ENCODE measurements at places on chromosomes 6 and 20. TPM values are rescaled to one million over a fixed set of nuclear protein-coding genes. Genes with fewer than 3 reads are reported as not detected.

COL20A1 gene
- not detected for total RNA-seq

FNDC11 gene
- not detected for total RNA-seq

KIF6 gene
- total RNA-seq = not detected

MRAP2 gene
- total RNA-seq = 4.2 TPM

ZMYND8 gene
- total RNA-seq = 91.1 TPM

LHFPL5 gene
- not detected for total RNA-seq

ZCCHC3 gene
- total RNA-seq = 13.8 TPM

- H3K27me3 ChIP-seq = no peaks in the 10 kb centered on the region
- no peak overlapping the region for H3K4me3 ChIP-seq
- DNase-seq = no peak
These were observed 131.0 kb upstream of the PHACTR1 start for GRCh38 chr6:12585497-12585958.

DNA sequence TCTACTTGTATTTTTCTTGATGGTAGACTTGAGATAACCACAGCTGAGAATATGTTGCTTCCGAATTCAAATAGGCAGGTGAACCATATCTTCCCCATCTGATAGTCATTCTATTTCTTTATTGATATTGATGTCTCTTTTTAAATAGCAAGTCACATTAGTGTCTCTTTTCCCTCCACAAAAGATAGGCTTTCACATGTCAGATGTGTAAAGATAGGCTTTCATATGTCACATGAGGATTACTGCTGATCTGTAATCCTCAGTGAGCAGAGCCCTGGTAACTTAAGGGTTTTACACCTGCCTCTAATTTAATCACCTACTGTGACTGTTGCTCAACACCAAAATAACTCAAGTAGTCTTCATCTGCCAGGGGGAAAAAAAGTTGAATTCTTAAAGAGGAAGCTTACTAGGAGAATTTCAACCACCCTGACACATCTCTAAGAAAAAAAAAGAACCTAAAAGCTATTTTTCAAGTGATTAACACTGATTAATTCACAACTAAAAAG is 45.3 kb upstream of the TRDN start:
- H3K36me3 ChIP-seq = no peaks in the 10 kb centered on the region
- no peaks in the 10 kb centered on the region for H3K4me1 ChIP-seq
- H3K4me3 ChIP-seq = no peak overlapping the region
- DNase-seq = no peak

GRCh38 chr6:118186672-118187567 is 279.9 kb downstream of the SLC35F1 start:
- H3K36me3 ChIP-seq = no peaks in the 10 kb centered on the region
- H3K27me3 ChIP-seq = no peaks in the 10 kb centered on the region
- H3K4me3 ChIP-seq = no peak overlapping the region
- no peak for DNase-seq

DNA sequence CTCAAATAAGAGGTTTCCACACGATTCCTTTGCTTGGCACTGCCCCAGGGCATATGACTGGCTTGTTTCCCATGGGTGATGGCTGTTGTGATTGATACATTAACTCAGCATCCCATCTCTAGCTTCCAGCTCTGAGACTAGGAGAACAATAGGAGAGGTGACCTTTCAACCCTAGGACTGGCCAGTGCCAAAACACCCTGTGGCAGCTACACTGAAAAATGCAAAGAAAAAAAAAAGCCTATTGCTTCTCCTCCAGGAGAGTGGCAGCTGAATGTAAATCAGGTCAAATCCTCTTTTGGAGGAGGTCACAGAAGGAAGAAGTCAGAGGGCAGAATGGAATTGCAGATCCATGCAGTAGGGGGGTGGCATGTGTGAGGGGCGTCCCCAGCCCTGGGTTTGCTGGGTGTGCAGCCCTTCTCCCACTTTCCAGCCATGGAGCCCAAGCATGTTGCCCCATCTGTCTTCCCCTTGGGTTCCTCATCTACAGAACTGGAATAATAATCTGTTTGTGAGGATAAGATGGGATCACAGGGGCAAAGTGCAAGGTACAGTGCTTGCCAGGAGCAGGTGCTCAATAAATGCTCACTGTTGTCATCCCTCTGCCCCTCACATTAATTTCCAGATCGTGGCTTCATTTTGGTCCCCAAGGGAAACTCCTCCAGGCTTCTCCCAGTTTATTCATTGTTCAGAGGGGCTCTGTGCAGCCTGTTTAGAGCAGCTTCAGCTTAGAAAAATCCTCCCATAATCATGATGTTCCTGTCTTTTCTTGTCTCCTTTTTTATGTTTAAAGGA is 245.0 kb upstream of the RIN2 start:
- no peak overlapping the region for H3K4me3 ChIP-seq
- H3K27me3 ChIP-seq = no peaks in the 10 kb centered on the region
- no peak for DNase-seq
- no peaks in the 10 kb centered on the region for H3K36me3 ChIP-seq

DNA sequence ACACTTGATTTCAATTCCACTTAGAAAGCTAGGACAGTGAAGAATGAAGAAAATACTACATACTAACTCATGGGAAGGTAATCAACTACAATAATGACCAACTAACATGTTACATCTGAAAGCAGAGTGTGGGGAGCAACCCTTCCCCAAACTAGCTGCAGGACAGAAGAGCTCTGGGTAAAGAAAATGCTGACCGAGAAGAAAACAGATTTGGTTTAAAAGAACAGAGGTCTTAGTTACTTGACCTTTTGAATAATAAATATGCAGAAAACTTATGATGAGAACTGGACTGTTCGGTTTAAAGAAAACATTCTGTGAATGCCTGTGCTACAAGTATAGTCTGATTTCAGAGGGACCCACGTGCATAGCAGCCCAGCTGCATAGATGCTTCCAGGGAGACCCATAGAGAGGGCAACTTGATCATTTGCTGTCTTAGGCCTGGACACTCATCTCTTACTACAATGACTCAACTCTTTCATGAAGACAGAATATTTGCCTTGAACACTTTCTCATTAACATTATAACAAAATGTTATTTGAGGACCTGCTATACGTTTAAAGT is 53.5 kb downstream of the RALGAPA2 start:
- DNase-seq = no peak
- no peaks in the 10 kb centered on the region for H3K36me3 ChIP-seq
- no peaks in the 10 kb centered on the region for H3K4me1 ChIP-seq
- no peak overlapping the region for H3K27ac ChIP-seq
- no peaks in the 10 kb centered on the region for H3K27me3 ChIP-seq

GRCh38 chr6:26215585-26216358 is 128.5 kb downstream of the HFE start:
- H3K36me3 ChIP-seq = no peaks in the 10 kb centered on the region
- no peak for DNase-seq
- peak overlapping the region; percentile 50 for H3K4me3 ChIP-seq
- peaks cover 9% of the 10 kb centered on the region for H3K4me1 ChIP-seq

DNA sequence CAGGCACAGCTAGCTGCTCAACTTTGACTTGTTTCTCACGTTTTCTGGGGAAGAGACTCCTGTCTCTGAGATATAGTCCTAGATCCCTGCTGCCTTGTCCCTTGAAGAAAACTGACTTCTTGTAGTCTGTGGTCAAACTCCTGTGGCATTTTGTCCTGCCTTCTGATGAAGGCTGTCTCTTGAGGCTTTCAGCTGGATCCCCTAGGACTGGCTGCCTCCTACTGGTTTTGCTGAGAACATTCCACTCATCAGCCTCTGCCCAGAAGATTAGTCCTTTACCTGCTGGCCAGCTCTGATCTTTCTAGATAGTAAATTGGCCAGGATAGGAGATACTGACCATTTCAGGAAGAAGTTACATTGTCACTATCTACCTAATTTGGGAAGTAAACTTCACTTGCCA is 71.9 kb upstream of the CNR1 start:
- H3K27me3 ChIP-seq = no peaks in the 10 kb centered on the region
- H3K4me1 ChIP-seq = no peaks in the 10 kb centered on the region
- no peak for DNase-seq
- H3K27ac ChIP-seq = no peak overlapping the region

GRCh38 chr6:39239527-39240154 is 10.4 kb upstream of the KCNK5 start:
- no peaks in the 10 kb centered on the region for H3K27me3 ChIP-seq
- H3K4me1 ChIP-seq = peaks cover 24% of the 10 kb centered on the region
- peak overlapping the region; percentile 24 for H3K27ac ChIP-seq
- H3K4me3 ChIP-seq = no peak overlapping the region
- H3K36me3 ChIP-seq = no peaks in the 10 kb centered on the region

DNA sequence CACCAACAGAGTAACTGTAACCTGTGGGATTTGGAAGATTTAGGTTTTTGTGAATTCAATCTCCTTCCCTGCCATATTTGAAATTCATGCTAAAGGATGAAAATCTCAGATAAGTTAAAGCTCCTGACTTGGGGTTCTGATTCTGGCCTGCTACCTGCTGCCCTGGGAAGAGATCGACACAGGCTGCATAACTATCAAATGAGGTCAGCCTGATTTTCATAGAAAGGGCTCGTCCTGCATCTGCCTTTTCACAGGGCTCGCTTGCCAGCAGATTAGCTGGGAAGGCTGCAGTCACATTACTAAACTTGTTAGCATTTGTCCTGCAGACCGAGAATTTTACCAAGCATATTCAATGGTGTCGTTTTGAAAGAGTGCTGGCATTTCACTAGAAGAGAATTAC is 14.6 kb downstream of the GCLC start:
- DNase-seq = no peak
- no peaks in the 10 kb centered on the region for H3K36me3 ChIP-seq
- peaks cover 70% of the 10 kb centered on the region for H3K4me1 ChIP-seq
- H3K4me3 ChIP-seq = no peak overlapping the region
- no peak overlapping the region for H3K27ac ChIP-seq
- no peaks in the 10 kb centered on the region for H3K27me3 ChIP-seq

GRCh38 chr20:51837876-51838420 is 35.6 kb upstream of the SALL4 start:
- H3K4me3 ChIP-seq = no peak overlapping the region
- H3K36me3 ChIP-seq = no peaks in the 10 kb centered on the region
- no peak for DNase-seq
- H3K4me1 ChIP-seq = no peaks in the 10 kb centered on the region
- no peaks in the 10 kb centered on the region for H3K27me3 ChIP-seq
- no peak overlapping the region for H3K27ac ChIP-seq

- no peaks in the 10 kb centered on the region for H3K4me1 ChIP-seq
- H3K27ac ChIP-seq = no peak overlapping the region
- H3K4me3 ChIP-seq = no peak overlapping the region
- no peaks in the 10 kb centered on the region for H3K36me3 ChIP-seq
These were observed 30.9 kb downstream of the SCML4 start for GRCh38 chr6:107793191-107793590.

DNA sequence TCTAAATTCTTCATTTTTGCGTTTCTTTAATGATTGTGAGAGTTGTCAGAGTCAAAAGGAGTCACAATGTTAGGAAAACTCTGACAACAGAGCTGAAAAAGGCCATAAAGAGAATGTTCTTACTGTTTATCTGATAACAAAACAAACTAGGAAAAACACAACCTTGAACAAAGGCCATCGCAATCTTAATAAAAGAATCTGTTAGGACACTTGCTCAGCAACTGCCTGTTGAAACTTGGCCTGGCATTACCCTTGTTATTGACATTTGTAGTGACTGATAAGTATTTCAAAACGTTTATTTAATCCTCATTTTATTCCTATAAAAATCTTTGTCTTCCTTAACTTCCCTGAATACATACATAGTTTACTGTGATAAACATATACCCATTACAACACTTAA is 15.7 kb downstream of the GSTA1 start:
- no peak for DNase-seq
- H3K4me1 ChIP-seq = no peaks in the 10 kb centered on the region
- H3K36me3 ChIP-seq = no peaks in the 10 kb centered on the region
- no peaks in the 10 kb centered on the region for H3K27me3 ChIP-seq
- no peak overlapping the region for H3K27ac ChIP-seq

DNA sequence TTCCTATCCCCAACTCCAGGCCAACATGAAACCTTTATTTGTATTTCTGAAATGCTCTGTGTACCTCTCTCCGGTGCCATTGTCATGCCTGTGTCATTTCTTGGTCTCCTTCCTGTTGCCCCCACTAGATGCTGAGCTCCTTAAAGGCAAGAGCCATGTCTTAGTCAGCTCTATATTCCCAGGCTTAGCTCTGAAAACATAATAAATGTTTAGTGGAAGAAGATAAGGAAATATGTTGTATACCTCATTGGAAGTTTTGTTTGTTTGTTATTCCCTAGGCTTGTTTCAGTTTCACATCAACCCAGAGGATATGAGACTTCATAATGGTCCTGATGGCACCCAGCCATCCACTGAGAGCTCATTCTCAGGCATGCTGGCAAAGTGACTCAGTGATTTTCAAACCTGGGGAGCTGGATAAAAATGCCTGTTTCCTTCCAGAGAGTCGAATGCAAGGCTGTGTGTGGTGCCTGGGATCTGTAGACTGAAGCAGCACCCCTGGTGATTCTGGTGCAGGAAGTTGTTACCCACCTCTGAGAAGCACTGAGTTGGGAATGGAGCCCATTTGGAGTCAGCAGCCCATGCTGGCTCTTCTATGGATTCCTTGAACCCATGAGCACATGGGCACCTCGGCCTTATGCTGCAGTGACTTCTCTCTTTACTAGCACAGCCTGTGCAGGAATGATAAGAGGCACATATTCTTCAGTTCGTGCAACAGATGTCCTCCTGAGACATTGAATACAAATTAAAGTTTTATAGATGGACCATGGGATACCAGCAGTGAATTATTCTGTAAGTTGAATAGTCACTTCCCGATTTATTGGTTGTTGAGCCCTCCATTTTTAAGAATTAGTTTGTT is 205.2 kb downstream of the FARS2 start:
- no peaks in the 10 kb centered on the region for H3K36me3 ChIP-seq
- no peaks in the 10 kb centered on the region for H3K27me3 ChIP-seq
- H3K4me1 ChIP-seq = no peaks in the 10 kb centered on the region
- no peak for DNase-seq
- H3K27ac ChIP-seq = no peak overlapping the region
- H3K4me3 ChIP-seq = no peak overlapping the region

All from vagina (tissue), 2 donors.